Stimulated activated CD4-positive, alpha-beta T cell treated with anti-CD3 and anti-CD28 coated beads, Interleukin-1b, Interleukin-23, amount 100 ng/mL, for 1 hour (primary cell): ENCODE measurements at places on chromosomes 3 and 15.

DNA sequence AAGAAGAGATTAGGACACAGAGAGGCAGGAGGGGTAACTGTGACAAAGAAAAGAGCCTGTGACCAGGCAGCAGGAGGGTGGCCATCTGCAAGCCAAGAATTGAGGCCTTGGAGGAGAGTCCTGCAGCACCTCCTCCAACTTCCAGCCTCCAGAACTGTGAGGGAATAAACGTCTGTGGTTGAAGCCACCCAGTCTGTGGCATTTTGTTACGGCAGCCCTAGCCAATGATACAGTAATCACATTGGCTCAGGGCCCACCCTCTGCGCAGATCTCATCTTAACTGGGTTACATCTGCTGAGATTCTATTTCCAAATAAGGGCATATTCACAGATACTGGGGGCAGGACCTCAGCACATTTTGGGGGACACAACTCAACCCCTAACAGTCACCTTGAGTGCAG is 11.3 kb downstream of the SELENOS start:
- DNase-seq = no peak

DNA sequence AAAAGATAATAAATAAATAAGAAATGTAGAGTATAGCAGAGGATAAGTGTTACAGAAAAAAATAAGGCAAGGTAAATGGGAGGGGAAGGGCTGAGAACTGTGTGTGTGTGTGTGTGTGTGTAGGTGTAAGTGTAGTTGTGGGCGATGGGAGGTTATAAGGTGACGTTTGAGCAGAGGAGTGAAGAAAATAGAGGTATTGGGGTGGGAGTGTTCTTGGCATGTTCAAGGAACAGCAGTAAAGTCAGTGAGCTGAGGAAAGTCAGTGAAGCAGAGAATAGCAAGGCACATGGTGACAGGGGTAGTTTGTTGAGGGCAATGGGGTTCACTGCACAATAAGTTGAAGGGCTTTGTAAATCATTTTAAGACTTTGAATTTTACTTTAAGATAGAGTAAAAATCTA is 30.9 kb upstream of the ZNF148 start:
- DNase-seq = no peak

- DNase-seq = peak; percentile 4
Observed at GRCh38 chr15:36579792-36580431, 486 bp downstream of the CDIN1 start.

- no peak for DNase-seq
Observed at GRCh38 chr3:34793057-34793456, 846.3 kb upstream of the ARPP21 start.

GRCh38 chr15:47813748-47814384 is 96.6 kb downstream of the SEMA6D start:
- DNase-seq = no peak

GRCh38 chr3:117853923-117854668 is 1144.5 kb downstream of the TUSC7 start:
- no peak for DNase-seq
